ENCODE measurements at places on chromosomes 3 and 15.

- no peak for DNase-seq
These were observed 26.6 kb downstream of the DIPK2A start for GRCh38 chr3:143998266-143998665.

DNA sequence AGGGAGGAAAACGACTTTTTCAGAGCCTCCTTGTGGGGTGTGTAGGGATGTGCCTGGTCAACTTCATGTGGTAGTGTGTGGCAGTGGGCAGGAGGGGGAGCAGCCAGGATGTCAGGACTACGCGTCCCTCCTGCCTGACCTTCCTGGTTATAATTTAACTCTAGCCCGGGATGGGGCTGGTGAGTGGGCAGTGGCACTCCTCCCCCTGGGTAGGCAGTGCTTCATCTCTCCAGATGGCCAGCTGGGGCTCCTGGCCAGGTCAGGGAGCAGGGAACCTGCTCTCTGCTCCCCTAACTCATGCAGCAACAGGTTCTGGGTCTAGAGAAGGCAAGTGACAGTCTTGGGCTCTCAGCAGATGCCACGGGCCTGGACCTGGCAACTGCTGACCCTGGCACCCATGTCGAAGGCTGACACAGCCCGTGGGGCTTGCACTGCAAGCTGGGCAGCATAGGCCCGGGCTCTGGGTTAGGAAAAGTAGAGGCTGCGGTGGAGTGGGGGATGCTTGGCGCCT lies 2.6 kb downstream of the ITIH4 start:
- peak; percentile 65 for DNase-seq

- DNase-seq = no peak
These were observed 28.5 kb upstream of the SNRK start for GRCh38 chr3:43257850-43258249.

- DNase-seq = no peak
These were observed 28.7 kb downstream of the ZIC4 start for GRCh38 chr3:147377412-147378367.

DNA sequence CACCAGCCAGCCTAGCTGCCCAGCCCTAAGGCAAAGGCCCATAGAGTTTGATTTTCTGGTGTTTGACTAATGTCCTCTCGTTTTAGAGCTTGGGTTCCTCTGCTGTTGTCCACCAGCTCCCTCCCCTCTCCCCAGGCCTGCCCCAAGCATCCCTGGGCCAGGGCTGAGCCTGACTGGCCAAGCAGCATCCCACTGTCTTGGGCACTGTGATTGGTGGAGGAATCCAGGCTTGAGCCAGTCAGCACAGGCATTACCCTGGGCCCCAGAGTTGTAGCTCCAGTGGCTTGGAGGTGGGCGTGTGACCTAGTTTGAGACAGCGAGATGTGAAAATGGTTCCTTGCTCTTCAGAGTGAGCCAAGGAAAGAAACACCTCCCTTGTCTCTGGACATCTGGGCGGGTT lies 155.3 kb upstream of the MEF2A start:
- DNase-seq = no peak

DNA sequence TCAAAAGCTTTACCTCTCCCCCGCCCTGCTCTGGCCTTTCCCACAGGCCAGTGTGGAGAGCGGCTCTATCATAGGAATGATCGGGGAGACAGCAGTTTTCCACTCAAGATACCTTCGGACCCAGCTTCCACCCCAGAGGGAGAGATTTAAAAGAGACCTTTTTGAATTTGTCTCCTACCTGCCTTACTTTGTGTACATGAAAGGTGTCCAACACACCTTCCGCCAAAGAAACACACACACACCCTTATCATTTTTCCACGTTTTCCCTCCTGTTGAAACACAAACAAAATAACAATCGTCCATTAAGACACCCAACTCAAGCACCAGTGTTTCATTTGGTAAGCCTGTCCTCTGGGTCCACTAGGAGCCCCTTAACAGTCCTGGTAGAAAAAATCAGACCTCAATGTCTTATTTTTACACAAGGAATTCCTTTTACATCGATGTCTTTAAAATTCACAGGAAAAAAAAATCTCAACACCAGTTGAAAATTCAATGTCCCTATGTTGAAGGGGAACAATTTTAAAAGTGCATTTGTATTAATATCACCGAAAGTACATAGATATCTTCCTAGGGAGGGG lies 4.0 kb downstream of the HES1 start:
- DNase-seq = no peak

DNA sequence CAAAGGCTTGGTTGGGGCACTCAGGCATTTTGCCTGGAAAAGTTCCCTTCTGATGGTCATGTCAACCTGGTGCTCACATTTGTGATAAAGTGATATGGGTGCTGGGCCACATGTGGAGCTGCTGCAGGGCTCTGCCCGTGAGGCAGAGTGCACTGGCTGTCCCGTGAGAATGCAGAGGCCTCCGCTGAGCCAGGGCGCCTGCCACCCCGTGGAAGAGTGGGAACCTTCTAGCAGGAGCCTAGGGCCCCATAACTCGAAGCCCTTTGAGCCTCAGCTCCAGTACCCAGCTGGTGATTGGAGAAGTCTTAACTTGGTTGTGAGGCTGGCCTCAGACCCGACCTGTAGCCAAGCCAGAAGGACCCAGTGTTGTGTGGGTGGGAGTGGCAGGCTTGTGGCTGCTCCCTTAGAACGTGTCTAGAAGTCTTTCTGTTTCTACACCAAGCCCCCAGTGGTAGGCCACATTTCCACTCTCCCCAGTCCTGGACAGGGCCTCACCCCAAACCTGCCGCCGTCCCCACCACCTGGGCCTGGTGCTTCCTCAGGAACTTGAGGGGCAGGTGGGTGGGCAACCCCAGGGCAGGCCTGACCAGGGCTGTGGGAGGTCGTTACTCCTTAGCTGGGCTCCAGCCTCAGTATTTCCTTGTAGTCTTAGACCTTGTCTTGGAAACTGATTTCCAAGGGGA lies 19.7 kb downstream of the SEC61A1 start:
- no peak for DNase-seq

DNA sequence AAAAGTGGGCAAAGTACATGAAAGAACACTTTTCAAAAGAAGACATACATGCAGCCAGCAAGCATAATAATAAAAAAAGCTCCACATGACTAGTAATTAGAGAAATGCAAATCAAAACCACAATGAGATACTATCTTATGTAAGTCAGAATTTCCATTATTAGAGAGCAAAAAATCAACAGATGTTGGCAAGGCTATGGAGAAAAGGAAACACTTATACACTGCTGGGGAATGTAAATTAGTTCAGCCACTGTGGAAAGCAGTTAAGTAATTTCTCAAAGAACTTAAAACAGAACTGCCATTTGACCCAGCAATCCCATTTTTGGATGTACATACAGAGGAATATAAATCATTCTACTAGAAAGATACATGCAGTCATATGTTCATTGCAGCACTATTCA lies 360.7 kb downstream of the NSUN3 start:
- DNase-seq = no peak

- DNase-seq = no peak
These were observed 4.8 kb upstream of the TCF12 start for GRCh38 chr15:56913670-56914069.

GRCh38 chr3:142976621-142977398 lies 13.3 kb upstream of the PAQR9 start:
- peak; percentile 91 for DNase-seq

GRCh38 chr15:78023081-78023665 lies 54.3 kb downstream of the TBC1D2B start:
- DNase-seq = no peak

DNA sequence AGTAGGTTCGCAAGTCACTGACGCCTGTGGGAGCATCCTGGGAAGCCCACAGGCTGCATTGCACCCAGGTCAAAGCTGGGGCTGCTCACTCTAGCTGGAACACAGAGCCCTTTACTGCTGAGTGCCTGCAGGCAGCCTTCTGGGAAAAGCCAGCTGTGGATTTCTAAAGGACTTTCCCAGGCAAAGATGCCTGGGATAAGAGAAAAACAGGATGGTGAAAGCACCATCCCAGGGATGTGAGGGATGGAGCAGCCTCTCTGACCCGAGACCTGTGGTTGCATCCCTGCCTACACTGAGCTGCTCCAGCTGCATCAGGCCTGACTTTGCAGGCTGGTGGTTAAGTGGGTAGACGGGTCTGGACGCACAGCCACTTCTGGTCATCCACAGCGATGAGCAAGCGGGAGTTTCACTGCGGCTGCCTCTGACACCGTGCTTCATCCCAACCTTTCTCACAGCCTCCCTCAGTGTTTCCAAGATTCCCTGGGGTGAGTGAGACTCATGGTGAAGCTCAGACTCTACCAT lies 52.5 kb upstream of the AMOTL2 start:
- DNase-seq = no peak

GRCh38 chr3:94420931-94421330 lies 358.1 kb downstream of the NSUN3 start:
- no peak for DNase-seq

GRCh38 chr15:25641762-25642161 lies 202.9 kb upstream of the UBE3A start:
- DNase-seq = no peak

GRCh38 chr3:15439476-15439875 lies 12.1 kb downstream of the EAF1 start:
- DNase-seq = no peak

DNA sequence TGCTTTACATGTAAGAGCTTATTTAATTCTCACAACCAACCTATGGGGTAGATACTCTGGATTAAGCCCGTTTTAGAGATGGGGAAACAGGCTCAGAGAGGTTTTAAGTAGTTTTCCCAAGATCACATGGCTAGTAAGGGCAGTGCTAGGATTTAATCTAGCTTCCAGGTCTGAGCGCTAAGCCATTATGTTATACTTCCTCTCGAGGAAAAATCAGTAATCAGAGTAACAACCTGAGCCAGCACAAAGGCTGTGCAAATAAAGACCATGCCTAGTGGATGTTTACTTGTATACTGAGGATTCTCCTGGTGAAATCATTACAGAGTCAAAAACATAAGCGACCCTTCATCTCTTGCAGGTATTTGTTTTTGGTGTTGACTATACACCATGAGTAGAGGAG lies 9.0 kb downstream of the FSTL1 start:
- no peak for DNase-seq
